SW 1271 (cell line): ENCODE measurements at places on chromosomes 5 and 9.

DNA sequence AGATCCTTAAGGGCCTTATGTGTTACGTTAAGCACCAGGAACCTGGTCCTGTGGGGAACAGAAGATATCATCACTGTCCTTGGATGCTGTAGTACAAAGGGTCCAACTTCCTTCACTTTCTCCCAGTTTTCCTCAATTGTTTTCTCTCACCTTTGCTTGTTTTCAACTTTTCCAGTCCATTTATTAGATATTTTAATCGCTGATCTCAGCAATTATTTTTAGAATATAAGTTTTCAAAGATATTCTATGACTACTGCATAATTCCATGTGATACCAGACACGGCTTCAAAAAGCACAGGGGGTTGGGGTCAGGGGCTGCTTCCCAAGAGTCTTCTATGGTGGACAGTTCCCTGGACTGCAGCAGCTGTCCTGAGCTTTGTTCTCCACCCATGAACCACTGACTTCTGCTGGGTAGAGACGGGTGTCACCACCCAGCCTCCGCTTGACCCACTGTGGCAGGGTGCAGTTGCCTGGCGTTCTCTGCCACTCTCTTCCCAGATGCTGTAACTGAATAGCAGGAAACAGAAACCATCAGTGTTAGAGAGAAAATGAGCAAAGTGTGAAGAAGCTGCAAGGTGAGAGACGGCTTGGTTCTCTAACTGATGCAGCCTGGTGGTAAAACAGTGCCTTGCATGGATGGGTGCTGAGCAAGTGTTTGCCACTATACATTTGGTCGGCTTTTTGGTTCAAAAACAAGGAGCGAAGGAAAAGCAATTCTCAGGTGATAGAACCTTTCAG is 383.0 kb downstream of the RAB3C start:
- DNase-seq, result no peak

DNA sequence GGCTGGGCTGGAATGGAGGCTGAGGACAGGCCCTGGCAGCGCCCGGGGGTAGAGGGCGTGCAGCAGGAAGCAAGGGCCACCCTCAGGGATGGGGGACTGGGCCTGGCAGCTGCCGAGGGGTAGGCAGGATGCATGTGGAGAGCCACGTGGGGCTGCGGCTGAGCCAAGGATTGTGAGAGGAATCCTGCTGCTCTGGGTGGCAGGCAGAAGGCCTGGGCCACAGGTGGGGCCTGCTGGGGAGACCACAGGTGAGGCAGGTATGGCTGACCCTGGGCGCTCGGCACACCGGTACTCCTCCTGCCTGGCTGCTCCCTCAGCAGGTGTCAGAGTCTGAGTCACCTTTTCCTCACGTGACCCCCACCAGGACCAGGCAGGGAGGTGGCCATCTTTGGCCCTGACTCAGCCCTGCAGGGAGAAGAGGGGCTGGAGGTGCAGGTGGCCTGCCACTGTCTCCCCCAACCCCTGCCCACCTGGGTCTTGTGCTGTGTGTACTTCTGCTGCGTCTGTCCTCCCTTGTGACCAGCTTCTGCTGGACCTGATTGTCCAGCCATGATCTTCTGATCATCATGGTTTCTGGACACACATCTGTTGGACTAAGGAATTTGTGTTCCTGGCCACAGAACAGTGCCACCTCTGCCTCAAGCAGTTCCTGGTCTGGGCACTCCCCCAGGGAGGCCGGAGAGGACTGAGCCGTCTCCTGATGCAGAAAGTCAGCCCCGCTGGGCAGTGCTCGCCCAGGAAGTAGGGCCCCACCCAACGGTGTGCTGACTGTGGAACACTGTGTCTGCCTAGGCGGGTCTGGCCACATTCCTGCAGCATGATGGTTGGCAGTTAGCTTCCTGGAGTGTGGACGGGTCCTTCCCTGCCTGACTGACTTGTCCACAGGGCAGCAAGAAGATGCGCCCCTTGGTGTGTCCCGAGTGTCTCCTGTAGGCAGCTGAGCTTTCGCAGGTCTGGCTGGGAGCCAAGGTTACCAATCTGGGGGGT is 6.4 kb downstream of the ARRDC1 start:
- peak; percentile 93 for DNase-seq

DNA sequence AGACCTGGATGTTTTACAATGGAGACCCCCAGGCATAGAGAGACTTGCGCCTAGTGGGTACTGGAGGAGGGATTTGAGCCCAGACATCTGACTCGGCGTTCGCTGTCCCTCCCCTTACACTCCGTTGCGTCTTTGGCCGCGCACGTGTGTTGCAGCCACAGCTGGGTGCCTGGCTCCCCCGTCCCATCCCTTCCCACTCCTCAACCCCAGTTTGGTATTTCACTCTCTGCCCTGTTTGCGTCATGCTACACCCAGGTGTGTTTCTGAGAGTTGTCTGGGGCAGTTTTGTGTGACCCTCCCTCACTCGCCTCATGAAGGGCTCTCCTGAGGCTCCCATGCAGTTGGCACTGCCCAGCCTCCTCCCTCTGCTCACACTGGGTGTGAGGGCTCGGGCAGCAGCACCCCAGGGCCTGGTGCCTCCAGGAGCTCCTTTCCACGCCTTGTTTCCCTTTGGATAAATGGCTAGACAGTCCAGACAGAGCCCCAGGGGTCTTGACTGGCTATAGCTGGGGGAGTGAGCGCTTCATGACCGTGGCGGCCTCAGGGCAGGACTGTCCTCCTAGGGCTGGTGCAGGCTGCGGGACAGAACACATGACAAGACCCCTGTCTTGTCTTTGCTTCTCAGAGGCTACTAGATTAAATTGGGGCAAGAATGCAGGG is 13.6 kb downstream of the TCF7 start:
- DNase-seq, result no peak

GRCh38 chr5:15300141-15300540 is 199.8 kb upstream of the FBXL7 start:
- no peak for DNase-seq

- no peak for DNase-seq
These were observed 84.1 kb downstream of the AMBP start for GRCh38 chr9:113993838-113994540.

- no peak for DNase-seq
These were observed 14.1 kb upstream of the EXOC3 start for GRCh38 chr5:428754-429452.

GRCh38 chr9:136197084-136197875 is 7.6 kb downstream of the LHX3 start:
- no peak for DNase-seq

GRCh38 chr5:54113060-54113459 is 197.3 kb downstream of the ARL15 start:
- no peak for DNase-seq

GRCh38 chr9:16628413-16628812 is 242.1 kb downstream of the BNC2 start:
- DNase-seq, result no peak

DNA sequence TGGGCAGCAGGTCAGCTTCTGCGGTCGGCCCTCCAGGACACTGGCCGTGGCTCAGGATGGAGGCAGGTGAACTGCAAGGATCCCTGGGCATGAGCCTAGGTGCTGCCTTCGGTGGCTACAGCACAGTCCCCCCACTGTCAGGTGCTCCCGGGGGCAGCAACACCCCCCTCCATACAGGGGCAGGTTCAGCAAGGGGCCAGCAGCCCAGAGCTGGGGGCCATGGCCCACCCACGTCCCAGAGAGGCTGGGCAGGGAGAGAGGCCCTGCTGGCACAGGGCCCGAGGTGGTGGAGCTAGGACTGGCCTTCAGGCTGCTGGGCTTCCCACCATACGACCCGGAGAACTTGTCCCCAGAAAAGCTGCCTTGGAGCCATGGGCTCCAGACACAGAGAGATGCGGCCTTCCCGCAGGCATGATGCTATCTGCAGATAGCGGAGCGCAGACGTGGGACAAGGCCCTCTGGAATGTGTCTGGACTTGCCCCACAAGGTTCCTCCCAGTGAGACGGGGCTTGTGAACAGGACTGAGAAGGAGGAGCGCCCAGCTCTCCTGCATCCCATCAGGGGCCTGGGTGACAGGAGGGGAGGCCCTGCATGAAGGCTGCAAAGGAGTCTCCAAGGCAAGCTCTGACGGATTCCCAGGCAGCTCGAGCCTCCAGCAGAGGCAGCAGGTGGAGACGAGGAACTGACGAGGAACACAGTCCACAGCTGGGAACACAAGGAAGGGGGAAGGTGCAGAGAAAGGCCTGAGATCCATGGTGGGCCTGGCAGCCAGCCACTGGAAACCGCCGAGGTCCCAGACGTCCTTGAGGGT is 111.1 kb downstream of the VAV2 start:
- DNase-seq, result no peak

- no peak for DNase-seq
These were observed 1.6 kb downstream of the CCL19 start for GRCh38 chr9:34689512-34689911.

GRCh38 chr5:96973532-96974401 is 37.9 kb downstream of the LNPEP start:
- DNase-seq, result no peak

GRCh38 chr5:137281201-137281600 is 217.9 kb downstream of the SPOCK1 start:
- DNase-seq, result no peak

- DNase-seq, result no peak
These were observed 3.5 kb downstream of the CRB2 start for GRCh38 chr9:123359546-123359945.

DNA sequence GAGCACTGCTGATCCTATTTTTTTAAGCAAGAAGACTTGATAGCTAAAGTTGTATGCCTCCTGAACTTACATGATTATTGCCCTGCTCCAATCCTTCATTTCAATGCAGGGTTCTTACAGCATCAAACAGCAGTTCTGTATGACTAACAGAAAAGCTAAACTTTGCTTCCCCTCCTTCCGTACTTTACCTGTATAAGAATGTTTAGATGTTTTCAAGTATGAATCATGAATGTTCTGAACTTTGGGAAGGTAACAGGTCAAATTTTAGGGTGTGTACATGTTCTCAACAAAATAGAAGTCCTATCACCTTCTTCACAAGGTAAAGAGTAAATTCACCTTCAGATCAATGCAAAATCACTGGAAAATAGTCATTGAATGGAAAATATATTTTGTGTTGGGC is 972.6 kb upstream of the SEMA6A start:
- DNase-seq, result no peak

DNA sequence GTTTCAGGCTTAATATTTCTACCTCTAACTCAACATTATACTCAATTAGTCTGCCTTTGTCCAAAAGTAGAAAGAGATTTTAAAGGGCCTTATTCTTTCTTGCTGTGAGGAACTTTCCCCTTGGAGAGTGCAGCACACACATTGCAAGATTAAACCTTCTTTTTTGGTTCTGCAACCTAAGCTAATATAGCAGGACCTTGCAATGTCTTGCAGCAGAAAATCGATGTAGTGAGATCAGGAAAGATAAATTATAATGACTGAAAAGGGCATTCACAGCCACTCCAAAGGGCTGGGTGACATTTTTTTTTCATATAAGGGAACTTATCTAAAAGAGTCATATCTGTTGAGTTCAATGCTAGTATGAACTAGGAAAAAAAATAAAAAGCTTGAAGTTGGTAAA is 422.7 kb upstream of the ADAMTS16 start:
- no peak for DNase-seq

GRCh38 chr9:5043381-5043780 is 58.3 kb downstream of the JAK2 start:
- DNase-seq, result no peak
